Activated T-helper 1 cell treated with anti-CD3 and anti-CD28 coated beads, Interleukin-2, amount 50 U/mL, for 16 hours (primary cell): ENCODE measurements at places on chromosomes 7 and 10.

- DNase-seq = no peak
These were observed 8.0 kb downstream of the DPY19L1 start for GRCh38 chr7:35029311-35029710.

- DNase-seq = no peak
These were observed 133.6 kb upstream of the JCAD start for GRCh38 chr10:30192846-30193608.

DNA sequence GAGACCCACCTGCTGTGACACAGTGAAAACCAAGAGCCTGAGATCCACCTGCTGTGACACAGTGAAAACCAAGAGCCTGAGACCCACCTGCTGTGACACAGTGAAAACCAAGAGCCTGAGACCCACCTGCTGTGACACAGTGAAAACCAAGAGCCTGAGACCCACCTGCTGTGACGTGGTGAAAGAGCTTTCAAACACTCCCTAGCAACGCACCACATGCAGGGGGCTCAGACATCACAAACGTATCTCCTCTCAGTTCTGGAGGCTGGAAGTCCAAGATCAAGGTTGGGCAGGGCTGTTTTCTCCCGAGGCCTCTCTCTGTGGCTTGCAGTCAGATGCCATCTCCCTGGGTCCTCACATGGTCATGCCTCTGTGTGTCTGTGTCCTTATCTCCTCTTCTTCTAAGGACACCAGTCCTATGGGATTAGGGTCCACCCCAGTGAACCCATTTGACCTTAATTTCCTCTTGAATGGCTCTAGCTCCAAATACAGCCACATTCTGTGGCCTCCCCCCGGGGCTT lies 43.8 kb downstream of the INSIG1 start:
- DNase-seq = no peak

DNA sequence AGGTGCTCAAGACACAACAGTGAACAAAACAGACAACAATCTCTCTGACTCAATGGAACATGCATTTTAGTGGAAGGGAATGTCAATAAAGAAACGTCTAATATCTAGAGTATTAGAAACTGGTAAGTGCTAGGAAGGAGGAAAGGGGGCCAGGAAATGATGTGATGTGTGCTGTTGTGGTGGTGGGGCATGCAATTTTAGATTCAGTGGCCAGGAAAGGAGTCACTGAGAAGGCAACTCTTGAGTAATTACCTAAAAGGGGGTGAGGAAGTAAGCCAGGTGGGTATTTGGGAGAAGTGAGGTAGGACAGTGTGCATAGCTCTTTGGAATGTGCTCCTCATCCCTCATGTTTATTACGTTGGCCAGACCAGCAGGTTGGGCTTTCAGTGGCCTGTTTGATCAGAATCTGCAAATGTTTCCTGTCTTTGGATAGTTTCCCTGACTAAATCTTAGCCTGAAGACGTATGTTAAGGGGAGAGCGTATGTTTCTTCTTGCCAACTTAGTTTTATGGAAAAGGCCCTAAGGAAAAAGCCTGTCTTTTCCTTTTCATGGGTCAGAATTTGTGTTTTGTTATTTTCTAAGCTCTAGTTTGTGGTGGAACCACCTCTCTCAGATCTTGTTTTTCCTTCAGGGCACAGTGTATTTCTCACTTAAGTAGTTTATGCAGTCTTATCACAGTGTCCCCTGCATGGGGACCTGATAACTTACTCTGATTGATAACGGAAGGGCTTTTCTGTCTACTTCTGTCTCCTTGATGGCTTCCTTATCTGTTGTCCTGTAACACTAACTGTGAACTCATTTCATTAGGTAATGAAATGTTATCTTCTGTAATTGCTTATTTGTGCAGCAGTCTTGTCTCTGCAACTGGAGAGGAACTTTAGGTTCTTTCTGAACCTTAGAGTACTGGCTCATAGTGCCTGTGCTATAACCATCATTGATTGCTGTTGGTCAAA lies 203.7 kb downstream of the AUTS2 start:
- DNase-seq = no peak

DNA sequence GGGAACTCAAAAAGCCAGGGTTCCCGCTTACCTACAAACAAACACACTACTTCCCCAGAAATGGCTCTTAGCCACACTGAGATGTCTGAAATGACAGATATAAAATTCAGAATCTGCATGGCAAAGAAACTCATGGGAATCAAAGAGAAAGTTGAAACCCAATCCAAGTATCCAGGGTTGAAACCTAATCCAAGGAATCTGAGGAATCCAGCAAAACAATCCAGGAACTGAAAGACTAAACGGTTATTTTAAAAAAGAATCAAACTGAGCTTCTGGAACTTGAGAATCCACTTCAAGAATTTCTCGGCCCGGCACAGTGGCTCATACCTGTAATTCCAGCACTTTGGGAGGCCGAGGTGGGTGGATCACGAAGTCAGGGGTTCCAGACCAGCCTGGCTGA lies 568.8 kb downstream of the POM121L12 start:
- no peak for DNase-seq

- no peak for DNase-seq
These were observed 118.2 kb upstream of the FAM133B start for GRCh38 chr7:92708111-92709042.

DNA sequence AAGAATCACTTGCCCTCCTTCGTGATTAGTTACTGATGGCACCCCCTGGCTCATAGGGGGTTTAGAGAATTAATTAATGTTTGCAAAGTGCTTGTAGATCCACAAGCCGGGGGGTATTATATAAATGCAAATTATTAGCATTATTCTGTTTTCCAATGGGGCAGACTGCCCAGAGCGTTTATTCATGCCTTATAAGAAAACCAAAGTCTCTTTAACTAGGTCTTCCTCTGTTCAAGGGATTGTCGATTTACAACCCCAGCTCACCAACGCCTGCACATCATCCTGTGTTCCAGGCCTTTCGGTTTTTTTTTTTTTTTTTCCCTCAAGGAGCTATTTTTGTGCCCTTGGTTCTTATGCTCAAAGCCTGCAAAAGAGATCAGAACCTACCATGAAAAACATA lies 630.7 kb downstream of the PARD3 start:
- no peak for DNase-seq

DNA sequence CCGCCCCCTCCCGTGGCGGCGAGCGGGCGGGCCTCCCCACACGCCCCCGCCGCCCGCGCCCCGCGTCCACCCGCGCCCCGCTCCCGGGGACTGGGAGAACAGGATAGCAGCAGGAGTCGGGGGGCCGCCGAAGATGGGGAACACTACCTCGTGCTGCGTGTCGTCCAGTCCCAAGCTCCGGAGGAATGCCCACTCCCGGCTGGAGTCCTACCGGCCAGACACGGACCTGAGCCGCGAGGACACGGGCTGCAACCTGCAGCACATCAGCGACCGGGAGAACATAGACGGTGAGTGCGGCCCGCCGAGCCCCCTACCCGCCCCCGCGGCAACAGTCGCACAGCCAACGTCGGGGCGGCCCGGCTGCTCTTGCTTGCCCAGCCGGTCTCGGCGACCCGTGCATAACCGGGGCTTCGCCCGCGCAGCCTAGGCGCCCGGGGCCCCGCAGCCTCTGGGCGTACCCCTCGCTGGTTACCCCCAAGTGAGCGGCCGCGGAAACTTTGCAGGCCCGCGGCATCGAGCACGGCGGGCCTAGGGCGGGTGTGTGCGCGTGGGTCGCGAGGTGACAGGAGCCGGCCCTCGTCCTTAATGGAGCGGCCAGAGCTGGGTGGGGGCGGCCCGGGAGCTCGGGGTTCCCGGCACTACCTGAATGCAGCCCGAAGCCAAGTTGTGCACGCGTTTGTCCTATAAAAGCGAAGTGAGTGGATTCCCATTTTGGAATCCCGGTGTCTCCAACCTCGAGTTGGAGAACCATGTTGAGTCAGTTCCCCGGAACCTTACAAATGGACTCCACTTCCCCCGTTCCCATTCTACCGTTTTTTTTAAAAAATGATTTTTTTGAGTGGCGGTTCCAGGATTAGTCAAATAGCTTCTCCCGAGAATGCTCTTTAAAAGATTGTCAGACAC lies 863 bp downstream of the CCNY start:
- peak; percentile 20 for DNase-seq

GRCh38 chr10:74145133-74145532 lies 5.5 kb downstream of the AP3M1 start:
- DNase-seq = no peak

GRCh38 chr7:43117095-43117494 lies 4.6 kb downstream of the HECW1 start:
- DNase-seq = no peak

DNA sequence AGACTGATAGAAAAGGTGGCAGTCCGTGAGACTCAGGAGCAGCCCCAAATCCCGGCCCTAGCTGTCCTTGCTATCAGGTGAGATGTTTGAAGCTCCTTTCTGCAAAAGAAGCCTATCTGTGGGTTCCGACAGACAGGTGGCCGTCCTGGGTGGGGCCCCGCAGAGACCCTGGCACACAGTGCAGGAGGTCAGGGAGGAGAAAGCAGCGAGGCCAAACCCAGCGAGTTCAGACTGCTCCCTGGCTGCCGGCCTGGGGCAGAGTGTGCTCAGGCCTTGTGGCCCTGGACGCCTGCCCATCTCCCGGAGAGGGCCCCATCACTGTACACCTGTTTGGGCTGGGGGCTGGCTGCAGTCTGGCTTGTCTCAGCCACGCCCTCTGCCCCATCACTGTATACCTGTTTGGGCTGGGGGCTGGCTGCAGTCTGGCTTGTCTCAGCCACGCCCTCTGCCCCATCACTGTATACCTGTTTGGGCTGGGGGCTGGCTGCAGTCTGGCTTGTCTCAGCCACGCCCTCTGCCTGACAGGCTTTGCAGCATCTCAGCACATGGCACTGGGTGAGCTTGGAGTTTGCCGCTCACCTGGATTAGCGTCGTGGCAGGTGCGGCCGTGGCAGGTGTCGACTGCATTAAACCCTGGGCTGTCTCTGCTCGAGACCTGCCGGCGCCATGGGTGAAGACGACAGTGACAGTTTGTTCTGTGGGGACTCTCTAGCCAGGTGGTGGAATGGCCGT lies 11.8 kb upstream of the PRKAR1B start:
- DNase-seq = no peak

DNA sequence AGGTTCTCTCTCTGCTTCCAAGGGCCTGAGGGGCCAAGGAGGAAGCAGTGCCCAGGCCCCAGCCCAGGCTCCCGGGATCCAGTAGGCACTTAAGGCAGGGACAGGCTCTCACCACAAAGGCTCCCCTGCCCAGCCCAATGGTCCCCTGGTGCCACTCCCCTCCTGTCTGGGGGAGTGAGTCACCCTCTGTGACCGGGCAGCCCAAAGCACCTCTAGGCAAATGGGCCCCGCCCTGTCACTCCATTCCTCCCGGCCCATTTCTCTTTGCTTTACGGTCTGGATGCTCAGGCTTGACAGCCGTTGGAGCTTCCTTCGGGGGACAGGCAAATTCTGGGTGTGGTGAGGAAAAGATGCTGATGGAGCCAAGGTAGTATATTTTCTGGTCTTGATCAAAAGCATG lies at the start of gene CALHM3:
Gene CALHM3 (minus strand): TSS at position 106 of the 400 bp plus-strand sequence. CDS start 208 bp downstream, outside the sequence.
- DNase-seq = no peak

- no peak for DNase-seq
These were observed 28.2 kb downstream of the KAT6B start for GRCh38 chr10:74854610-74855009.

GRCh38 chr7:25002786-25003185 lies 22.8 kb upstream of the OSBPL3 start:
- no peak for DNase-seq

GRCh38 chr7:36396150-36396549 lies 6.5 kb downstream of the ANLN start:
- DNase-seq = no peak

DNA sequence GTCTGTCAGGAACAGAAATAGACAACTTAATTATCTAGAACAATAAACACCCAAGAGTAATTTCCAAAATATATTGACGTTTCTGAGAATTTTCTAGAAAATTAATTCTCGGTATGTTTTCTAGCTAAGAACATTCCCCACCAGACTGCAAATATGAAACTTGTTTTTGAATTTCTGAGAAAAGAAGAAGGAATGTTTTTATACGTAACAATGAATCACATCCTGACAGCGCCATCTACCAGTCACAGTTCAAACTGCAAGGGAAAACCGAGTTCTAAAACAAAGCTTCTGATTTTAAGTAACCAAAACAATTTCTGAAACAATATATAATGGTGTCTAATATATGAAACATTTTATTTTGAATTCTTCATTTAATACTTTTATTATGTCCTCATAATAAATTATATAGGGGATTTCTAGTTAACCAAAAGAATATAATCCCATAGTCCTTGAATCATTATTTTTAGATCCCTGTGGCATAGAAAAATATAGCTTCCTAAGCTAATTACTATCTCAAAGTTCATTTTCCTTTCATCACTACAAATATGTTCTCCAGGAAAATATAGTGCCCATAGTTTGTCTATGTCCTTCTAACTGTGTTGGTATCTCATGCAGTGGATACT lies 34.5 kb upstream of the MEOX2 start:
- no peak for DNase-seq
